ENCODE measurements at places on chromosomes 5 and 9. TPM values are rescaled to one million over a fixed set of nuclear protein-coding genes. Genes with fewer than 3 reads are reported as not detected.

SPINK4 gene
- total RNA-seq, result not detected

HK3 gene
- 29.0 TPM for total RNA-seq

SYK gene
- total RNA-seq, result 91.8 TPM

ANKDD1B gene
- 3.3 TPM for total RNA-seq

LHX3 gene
- total RNA-seq, result not detected

STOM gene
- 496 TPM for total RNA-seq

MRPL50 gene
- 10.2 TPM for total RNA-seq

LCN9 gene
- not detected for total RNA-seq

SV2C gene
- total RNA-seq, result 0.37 TPM

ENHO gene
- total RNA-seq, result 0.61 TPM

ZNF462 gene
- 30.3 TPM for total RNA-seq

ANKRD55 gene
- 0.20 TPM for total RNA-seq

C6 gene
- total RNA-seq, result 6.1 TPM

IRX2 gene
- total RNA-seq, result 60.6 TPM

PTCH1 gene
- total RNA-seq, result 29.9 TPM

ORM2 gene
- total RNA-seq, result 3.4 TPM

LCN1 gene
- total RNA-seq, result not detected

PCDHB5 gene
- total RNA-seq, result 7.5 TPM

ZNF367 gene
- 10.1 TPM for total RNA-seq

DNAH5 gene
- 9.8 TPM for total RNA-seq

All from left lung (tissue), 14 donors.